ENCODE measurements at places on chromosomes 4 and X.

- no peak for DNase-seq
Observed at GRCh38 chr4:139975830-139976272, 178.1 kb downstream of the MAML3 start.

DNA sequence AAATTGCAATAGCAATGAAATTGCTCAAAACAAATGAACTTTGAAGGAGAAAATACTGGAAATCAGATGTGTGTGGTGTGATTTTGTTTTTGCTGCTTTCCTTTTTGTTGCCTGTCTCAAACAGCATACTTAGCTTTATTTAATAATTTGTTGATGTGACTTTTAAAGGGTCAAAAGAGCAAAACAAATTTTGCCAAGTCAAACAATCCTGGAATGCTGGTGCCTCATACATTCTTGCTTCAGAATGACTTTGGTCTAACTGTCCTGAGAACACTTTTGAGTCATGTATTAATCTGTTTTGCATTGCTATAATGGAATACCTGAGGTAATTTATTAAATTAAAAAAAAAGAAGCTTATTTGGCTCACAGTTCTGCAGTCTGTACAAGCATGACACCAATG, 3.4 kb downstream of the PF4V1 start:
- no peak for DNase-seq

GRCh38 chr4:109614466-109614865, 54.4 kb downstream of the MCUB start:
- no peak for DNase-seq

DNA sequence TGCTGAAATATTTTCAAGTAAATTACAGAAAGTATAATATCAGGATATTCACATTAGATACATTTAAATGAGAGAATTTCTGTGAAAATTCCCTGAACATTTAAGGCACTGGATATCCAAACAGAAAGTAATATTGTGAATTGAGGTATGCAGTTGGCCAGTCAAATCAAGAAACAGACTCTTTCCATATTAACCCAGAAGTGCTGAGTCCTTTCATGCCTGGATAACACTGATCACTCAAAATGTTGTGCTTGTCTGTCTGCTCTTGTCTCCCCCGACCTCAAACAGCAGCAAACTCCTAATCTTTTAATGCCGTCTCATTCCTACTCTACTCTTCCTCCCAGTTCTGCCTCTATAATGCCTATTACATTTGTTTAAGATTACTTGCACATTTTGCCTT, 51.2 kb downstream of the TBC1D9 start:
- DNase-seq = no peak

DNA sequence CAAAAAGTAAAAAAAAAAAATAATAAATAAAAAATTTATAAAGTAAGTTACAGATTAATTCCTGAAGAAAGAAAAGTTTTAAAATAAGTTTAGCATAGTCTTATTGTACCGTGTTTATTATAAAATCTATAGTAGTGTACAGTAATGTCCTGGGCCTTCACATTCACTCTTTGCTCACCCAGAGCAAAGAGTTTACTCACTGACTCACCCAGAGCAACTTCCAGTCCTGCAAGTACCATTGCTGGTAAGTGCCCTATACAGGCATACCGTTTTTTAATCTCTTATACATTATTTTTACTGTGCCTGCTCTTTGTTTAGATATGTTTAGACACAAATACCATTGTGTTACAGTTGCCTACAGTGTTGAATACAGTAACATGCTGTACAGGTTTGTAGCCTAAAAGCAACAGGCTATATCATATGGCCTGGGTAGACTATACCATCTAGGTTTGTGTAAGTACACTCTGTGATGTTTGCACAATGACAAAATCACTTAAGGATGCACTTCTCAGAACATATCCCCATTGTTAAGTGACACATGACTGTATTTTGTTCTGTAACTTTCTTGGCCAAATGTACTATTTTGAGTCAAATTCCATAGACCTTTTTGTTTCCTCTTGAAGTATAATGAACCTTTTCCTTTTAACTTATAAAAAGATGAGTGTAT, 199.0 kb upstream of the NUDT6 start:
- DNase-seq = no peak

GRCh38 chrX:70446380-70447350, 2.0 kb downstream of the DLG3 start:
- no peak for DNase-seq

- DNase-seq = no peak
Observed at GRCh38 chr4:81663368-81663767, 191.7 kb upstream of the RASGEF1B start.

GRCh38 chr4:87109945-87110344, 110.5 kb downstream of the KLHL8 start:
- DNase-seq = no peak

GRCh38 chrX:47217121-47217851, 1.2 kb upstream of the CDK16 start:
- DNase-seq = no peak

DNA sequence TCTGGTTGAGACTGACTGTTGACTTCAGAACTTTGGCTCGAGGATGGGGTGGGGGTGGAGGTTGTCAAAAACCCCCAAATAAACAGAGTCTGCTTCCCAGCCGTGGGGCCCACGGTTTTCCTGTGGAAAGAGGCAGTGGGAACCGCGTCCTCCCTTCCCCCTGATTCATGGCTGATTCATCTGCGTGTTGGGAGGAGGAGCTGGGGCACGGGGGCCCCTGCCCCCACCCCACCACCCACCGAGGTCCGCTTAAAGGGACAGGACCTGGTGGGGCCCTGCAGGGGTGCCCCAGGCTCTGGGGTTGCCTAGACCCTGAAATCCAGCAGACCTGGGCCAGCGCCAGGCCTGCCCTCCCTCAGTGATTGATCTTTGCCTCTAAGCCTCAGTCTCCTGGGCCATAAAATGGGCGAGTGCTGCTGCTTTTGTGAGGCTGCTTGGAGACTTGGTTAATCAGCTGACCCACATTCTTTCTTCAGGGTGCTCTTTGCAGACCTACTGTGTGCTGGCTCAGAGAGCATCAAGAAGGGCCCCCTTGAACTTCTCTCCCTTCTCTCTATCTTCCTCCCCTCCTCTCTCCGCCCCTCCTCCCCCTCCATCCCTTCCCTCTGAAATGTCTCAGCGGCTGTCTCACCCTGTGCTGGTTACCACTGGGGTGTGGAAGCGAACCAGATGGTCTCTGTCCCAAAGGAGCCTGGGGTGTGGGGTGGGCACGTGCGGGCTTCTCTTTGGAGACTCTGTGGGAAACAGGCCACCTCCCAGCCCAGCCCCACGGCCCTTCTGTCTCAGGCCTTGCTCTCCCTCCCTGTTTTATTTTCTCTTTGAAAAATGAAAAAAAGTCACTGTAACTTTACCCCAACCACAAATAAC, 9.1 kb downstream of the HTRA3 start:
- no peak for DNase-seq

Measured in activated T-cell treated with anti-CD3 and anti-CD28 coated beads, Interleukin-2, amount 50 U/mL, for 48 hours (primary cell).